ENCODE measurements at places on chromosomes 2 and 18. TPM values are rescaled to one million over a fixed set of nuclear protein-coding genes. Genes with fewer than 3 reads are reported as not detected.

DNA sequence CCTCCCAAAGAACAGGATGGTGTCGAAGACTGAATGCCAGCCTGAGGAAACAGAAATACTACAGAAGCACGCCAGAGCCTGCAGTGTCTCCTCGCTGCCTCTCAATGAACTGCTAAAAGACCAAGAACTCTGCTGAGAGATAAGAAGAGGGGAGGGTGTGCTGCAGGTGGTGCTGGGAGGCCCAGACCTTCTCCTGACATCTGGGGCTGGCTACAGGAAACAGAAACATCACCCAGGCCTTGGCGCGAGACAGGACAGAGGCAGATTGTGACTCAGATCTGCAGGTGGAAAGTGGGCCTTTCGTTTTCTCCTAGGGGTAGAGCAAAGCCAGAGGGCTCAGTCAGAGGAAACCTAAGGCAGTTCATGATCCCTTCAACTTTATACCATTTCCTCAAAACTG, 250.3 kb upstream of the TCF4 start:
- no peak for DNase-seq

DNA sequence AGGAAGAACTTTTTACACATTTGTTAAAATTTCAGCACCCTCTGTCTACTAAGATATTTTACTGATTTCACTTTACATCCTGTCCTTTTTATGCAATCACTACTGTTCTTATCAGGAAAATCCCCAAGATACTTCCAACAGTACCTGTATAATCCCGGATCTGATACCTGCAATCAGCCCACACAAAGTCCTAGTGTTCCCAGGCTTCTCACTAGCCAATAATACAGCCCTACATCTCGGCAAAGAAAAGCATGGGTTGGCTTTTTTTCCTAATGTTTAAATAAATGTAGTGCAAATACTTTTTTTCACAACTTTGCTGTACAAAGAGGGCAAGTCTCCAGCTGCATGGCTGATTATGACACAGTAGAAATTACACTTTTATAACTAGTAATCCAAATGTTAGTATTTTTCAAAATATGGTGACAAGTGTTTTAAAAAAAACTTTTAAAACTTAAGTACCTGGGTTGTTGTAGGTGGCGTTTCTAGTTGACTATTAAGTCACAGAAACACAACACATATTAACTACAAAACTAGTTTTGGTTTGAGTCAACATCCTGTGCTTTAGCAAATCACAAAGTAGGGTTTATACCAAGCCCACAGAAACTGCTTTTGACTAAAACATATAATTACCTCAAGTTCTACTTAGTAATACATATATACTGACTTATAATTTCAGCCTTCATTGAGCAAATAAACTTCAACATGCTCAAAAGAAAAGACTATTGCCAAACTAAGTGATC, 19.5 kb downstream of the CNOT11 start:
- DNase-seq = no peak

DNA sequence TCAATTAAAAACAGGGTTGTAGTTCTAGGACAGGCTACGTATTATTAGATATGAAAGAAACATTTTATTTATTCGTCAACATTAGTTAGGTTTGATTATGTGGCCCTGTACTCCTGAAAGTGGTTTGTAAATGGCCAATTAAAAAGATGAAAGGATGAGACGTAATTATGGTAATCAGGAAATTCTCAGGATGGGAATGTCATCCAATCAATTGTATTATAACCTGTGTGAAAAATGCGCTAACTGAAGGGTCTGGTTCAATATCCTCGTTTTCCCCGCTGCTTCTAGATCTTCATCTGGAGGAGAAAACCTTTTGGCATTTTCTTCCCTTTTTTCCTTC, 5.6 kb upstream of the C18orf32 start:
- no peak for DNase-seq

DNA sequence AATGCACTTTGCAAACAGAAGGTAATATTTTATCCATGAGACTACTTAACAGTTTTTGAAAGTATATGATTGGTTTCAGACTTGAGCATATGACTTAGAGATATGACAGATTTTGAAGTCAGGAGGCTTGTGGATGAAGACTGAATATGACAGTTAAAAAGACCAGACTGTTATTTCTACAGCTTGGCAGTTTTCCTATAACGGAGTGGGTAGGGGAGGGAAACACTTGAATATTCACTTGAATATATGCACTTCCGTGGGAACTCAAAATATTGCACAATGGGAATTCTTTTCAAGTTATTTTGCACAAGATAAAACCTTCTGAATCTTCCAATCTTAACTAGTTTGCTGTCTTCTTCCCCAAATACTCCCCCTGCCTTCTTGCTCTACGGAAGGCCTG, 64.6 kb upstream of the ACKR3 start:
- no peak for DNase-seq

- no peak for DNase-seq
These were observed 68.2 kb downstream of the LRP2 start for GRCh38 chr2:169294001-169294675.

GRCh38 chr18:46416706-46417638, 240.0 kb downstream of the LOXHD1 start:
- no peak for DNase-seq

GRCh38 chr2:46716927-46717326, 198.7 kb downstream of the MCFD2 start:
- DNase-seq = no peak

Gene ASXL3
- polyA plus RNA-seq = 7.8 TPM

DNA sequence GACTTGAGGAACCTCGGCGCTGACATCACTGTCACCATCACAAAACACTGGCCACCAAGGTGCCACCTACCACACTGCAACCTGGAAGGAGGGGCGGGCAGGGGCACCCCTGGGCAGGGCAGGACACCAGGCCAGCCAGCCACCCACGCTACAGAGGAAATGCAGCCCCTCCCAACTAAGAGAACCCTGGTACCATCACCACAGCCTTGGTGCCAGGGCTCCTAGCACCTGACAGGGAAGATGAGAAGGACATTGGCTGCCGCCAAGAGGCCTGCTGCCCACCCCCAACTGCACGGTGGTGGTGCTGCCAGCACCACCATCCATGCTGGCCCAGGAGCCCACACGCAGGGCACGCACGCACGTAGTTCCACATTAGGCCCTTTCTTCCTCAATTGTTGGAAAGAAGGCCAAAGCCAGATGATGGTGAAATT, 88.7 kb downstream of the HDAC4 start:
- DNase-seq = no peak

Gene ELOA2
- polyA plus RNA-seq = not detected

DNA sequence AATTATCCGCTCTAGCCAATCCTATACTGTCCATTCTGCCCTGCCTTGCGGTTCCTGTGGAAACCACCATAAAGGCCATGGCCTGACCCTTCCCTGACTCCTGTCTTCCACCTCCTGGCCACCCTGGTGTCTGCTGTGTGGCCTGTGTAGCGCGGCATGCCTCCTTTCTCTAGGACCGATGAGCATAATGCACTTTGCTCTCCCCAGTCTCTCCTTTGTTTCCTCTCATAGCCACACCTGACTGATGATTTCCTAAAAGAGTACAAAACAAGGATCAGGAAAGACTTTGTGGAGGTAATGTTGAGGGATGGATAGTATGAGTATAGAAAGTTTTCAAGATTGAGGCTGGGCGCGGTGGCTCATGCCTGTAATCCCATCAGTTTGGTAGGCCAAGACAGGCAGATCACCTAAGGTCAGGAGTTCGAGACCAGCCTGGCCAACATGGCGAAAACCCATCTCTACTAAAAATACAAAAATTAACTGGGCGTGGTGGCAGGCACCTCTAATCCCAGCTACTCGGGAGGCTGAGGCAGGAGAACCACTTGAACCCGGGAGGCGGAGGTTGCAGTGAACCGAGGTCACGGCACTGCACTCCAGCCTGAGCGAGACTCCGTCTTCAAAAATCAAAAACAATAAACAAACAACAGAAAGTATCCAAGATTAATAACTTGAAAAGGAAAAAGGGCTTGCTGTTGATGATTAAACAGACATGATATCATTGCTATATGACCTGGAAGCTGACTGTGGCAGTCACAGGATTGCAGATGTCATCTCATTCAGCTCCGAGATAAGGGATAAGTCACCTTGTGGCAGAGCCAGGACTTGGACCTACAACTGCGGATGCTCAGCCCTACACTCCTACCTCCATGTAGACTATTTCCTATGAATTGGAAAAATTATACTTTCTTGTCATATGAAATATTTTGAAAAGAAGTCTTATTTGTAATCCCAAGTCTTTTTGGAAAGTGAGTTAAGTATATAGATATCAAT, 16.6 kb downstream of the SOWAHC start:
- DNase-seq = no peak

- DNase-seq = no peak
These were observed 574.3 kb upstream of the NXPH2 start for GRCh38 chr2:139354518-139354917.

DNA sequence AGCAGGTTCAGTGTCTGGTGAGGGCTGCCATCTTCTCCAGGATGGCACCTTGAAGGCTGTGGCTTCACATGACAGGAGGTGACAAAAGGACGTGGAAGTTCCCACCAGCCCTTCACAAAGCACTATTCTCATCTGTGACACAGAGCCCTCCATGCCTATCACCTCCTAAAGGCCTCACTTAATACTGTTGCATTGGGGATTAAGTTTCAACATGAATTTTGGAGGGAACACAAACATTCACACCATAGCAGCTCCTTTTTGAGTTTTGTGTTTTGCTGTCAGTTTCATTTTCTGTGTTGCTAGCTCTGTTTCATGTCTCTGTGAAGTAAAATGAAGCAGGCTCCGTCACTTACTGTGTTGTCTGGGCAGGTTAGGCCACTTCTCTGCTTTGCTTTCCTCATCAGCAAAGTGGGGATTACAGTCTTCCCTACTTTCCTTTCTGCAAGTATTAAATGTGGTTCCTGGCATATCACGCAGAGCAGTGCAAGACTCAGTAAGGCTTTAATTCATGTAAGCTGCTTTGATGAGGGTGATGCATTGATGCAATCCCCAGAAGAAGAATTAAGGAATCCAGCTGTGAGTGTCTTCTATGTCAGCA, 31.6 kb downstream of the LIMS1 start:
- DNase-seq = no peak

GRCh38 chr2:28533044-28533680, 37.3 kb downstream of the PLB1 start:
- no peak for DNase-seq

- DNase-seq = no peak
These were observed 90.3 kb downstream of the ZNF532 start for GRCh38 chr18:58955001-58955400.

- DNase-seq = no peak
These were observed 19.1 kb downstream of the FHL2 start for GRCh38 chr2:105379741-105380186.

Gene PAIP2B
- polyA plus RNA-seq = 21.6 TPM

- no peak for DNase-seq
These were observed 102.8 kb upstream of the TTN start for GRCh38 chr2:178910005-178910404.

DNA sequence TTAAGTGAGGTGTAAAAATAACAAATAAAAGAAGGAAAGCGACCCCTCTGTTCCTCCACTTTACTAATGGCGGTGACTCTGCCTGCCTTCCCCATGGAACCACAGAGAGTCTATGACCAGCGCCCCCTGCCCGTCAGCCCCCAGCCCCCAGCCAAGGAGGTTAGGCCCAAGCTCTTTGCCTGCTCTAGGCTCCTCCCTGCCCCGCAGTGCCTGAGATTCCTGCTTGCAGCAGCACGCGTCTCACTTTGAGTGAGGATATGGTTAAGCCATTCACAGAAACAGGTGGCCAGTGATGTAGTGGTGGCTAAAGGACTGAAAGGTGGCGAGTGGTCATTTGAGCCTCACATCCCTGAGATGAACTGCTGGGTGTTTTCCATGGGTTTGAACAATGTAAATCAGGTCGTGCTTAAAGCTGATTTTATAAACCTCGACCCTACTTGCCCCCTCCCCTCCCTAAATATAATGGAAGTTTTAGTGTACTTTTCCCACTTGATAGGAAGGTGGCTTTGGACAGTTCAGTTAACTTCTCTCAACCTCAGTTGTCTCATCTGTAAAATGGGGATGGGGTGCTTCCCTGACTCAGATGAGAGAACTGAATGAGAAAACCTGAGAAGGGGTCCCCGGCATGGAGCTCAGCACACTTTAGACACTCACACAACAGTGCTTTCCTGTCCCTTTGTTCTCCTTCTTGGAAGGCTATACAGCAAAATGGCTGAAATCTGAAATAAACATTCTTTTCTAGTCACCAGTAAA, 46.5 kb downstream of the IL1RL2 start:
- DNase-seq = no peak

DNA sequence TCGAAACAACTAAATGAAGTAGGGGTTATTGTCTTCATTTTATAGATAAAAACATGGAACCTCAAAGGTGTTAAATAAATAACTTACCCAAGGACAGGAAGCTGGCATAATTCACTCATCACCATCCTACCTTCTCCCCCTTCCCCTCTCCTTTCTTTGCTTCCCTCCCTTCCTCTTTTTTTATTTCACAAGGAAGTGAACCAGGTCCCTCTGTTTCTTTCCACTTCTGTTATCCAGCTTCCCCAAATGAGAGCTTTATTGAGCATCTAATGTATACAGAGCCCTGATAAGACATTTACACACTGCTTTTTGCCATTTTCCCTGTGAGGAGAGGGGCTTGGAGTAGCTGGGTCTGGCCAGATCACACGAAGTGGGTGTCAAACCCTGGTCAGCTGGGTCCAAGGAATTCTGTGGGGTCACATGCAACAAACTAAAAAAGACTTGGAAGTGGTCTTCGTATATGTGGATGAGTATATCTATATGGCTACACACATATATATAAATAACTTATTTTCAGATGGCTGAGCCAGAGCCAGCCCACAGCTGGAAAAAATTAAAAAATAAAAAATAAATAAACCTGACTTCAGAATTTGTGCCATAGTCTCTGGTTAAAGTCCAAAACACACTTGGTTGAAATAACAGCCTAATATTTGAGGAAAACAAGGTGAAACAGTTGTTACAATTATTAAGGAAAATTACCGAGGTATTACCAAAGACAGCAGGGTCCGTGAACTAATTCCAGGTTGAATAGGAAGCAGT, 49.3 kb upstream of the FOSL2 start:
- no peak for DNase-seq

Gene PLEK
- 4.7 TPM for polyA plus RNA-seq

DNA sequence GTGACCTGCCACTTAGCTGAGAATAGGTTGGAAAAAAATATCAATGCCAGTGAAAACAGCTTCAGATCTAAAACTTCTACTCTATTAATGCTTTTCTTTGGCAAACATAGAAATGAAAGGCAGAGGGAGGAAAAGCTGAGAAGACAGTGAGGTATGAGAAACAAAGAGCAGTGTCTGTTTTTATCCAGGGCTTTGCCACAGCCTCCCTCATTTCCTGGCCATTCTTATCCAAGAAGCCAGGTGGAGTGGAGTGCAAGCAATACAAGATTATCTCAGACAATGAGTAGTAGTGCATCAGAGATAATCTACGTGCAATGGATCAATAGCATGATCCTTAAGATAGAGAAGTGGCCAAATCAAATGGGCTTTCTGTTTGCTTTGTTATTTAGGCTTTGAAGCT, 808.7 kb upstream of the PIK3C3 start:
- no peak for DNase-seq

Gene KIAA2012
- polyA plus RNA-seq = 0.12 TPM

Gene FRZB
- polyA plus RNA-seq = 10.9 TPM

- no peak for DNase-seq
These were observed 86.5 kb downstream of the UXS1 start for GRCh38 chr2:106107509-106108131.

Gene THUMPD2
- 26.4 TPM for polyA plus RNA-seq

Gene PGAP1
- 36.9 TPM for polyA plus RNA-seq

GRCh38 chr2:220574038-220574437, 946.6 kb downstream of the SLC4A3 start:
- DNase-seq = no peak

Gene WDR54
- 38.8 TPM for polyA plus RNA-seq

GRCh38 chr2:43218155-43218701, 8.2 kb downstream of the ZFP36L2 start:
- no peak for DNase-seq

All from left kidney (tissue), 8 donors.